ENCODE measurements at places on chromosomes 11 and 22. TPM values are rescaled to one million over a fixed set of nuclear protein-coding genes. Genes with fewer than 3 reads are reported as not detected.

- no peaks in the 10 kb centered on the region for H3K36me3 ChIP-seq
- peak; percentile 87 for DNase-seq
- no peak overlapping the region for H3K27ac ChIP-seq
- H3K27me3 ChIP-seq, result no peaks in the 10 kb centered on the region
- H3K4me3 ChIP-seq, result no peak overlapping the region
Observed at GRCh38 chr22:27134315-27134701, 476.9 kb downstream of the MIAT start.

GRCh38 chr11:44555031-44555800, 10.2 kb upstream of the CD82 start:
- H3K27me3 ChIP-seq, result no peaks in the 10 kb centered on the region
- H3K27ac ChIP-seq, result no peak overlapping the region
- no peak overlapping the region for H3K4me3 ChIP-seq
- no peaks in the 10 kb centered on the region for H3K4me1 ChIP-seq

DNA sequence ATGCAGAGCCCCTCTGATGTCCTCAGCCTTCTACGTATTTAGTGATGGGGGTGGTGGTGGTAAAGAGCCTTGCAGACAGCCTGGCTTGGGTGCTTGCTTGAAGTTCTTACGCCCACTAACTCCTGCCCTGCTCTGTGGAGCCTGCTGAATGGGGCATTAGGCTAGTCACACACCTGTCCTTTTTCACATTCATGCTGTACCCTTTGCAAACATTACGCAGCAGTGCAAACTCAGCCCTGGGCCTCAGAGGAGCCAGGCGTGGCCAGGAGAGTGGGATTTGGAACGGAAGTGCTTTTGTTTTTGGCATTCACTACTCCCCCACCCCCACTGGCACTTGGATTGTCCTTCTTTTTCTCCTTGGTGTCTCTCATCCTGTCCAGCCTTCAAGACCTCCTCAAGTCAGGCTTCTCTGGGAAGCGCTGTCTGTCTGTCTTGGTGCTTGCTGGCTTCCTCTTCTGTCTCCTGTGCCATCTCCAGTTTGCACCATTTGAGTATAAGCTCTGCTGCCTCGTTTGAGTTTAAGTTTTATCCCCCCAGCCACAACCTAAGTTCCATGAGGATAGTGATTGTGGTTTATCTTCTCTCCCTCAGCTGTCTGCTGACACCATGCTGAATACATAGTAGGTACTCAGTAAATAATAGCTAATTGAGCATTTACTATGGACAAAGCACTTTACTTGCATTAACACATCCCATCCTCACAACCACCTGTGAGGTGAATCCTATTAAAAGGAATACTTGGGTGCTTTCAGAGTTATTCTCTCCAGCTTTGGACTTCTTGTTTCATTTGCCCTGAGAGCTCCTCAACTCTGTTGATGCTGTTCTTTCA, 26.7 kb downstream of the ZBTB16 start:
- H3K27ac ChIP-seq, result no peak overlapping the region
- H3K36me3 ChIP-seq, result no peaks in the 10 kb centered on the region
- no peak for DNase-seq
- H3K27me3 ChIP-seq, result no peaks in the 10 kb centered on the region
- H3K4me3 ChIP-seq, result no peak overlapping the region

DNA sequence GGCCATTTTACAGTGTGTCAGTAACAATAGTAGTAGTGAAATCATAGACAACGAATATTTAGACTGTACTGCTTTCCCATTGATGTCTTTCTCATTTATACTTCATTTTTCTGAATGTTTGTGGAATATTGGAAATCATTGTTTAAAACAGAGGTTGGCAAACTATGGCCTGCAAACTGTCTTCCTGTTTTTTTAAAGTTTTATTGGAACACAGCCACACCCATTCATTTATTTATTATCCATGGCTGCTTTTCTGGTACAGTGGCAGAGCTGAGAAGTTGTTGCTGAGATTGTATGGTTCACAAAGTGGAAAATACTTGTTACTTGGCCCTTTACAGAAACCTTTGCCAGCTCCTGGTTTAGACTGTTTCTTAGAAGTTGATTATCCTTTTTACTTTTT, 13.7 kb downstream of the FAR1 start:
- no peak overlapping the region for H3K27ac ChIP-seq
- H3K4me3 ChIP-seq, result no peak overlapping the region
- no peaks in the 10 kb centered on the region for H3K27me3 ChIP-seq
- H3K4me1 ChIP-seq, result peaks cover 7% of the 10 kb centered on the region
- no peak for DNase-seq

GRCh38 chr11:20844630-20845029, 175.2 kb downstream of the NELL1 start:
- DNase-seq, result no peak
- H3K27me3 ChIP-seq, result no peaks in the 10 kb centered on the region
- no peak overlapping the region for H3K27ac ChIP-seq
- no peak overlapping the region for H3K4me3 ChIP-seq

GRCh38 chr22:30813936-30814335, 119.3 kb downstream of the OSBP2 start:
- H3K27me3 ChIP-seq, result peaks cover 7% of the 10 kb centered on the region
- H3K27ac ChIP-seq, result no peak overlapping the region
- no peak overlapping the region for H3K4me3 ChIP-seq
- no peak for DNase-seq
- H3K36me3 ChIP-seq, result no peaks in the 10 kb centered on the region

- H3K4me1 ChIP-seq, result peaks cover 6% of the 10 kb centered on the region
- H3K36me3 ChIP-seq, result peaks cover 29% of the 10 kb centered on the region
- peak overlapping the region; percentile 70 for H3K4me3 ChIP-seq
- no peak for DNase-seq
- no peaks in the 10 kb centered on the region for H3K27me3 ChIP-seq
Observed at GRCh38 chr22:37848587-37849088, 581 bp upstream of the EIF3L start.

- H3K4me1 ChIP-seq, result peaks cover 22% of the 10 kb centered on the region
- peak; percentile 31 for DNase-seq
- no peaks in the 10 kb centered on the region for H3K36me3 ChIP-seq
Observed at GRCh38 chr22:23237201-23237798, 57.0 kb downstream of the BCR start.

GRCh38 chr11:119019996-119020395, 1.4 kb downstream of the TRAPPC4 start:
- peaks cover 42% of the 10 kb centered on the region for H3K36me3 ChIP-seq
- no peak overlapping the region for H3K27ac ChIP-seq
- no peaks in the 10 kb centered on the region for H3K27me3 ChIP-seq
- no peak overlapping the region for H3K4me3 ChIP-seq

- peak overlapping the region; percentile 98 for H3K27ac ChIP-seq
- peak overlapping the region; percentile 93 for H3K4me3 ChIP-seq
- H3K27me3 ChIP-seq, result no peaks in the 10 kb centered on the region
- no peak for DNase-seq
- peaks cover 22% of the 10 kb centered on the region for H3K4me1 ChIP-seq
- H3K36me3 ChIP-seq, result no peaks in the 10 kb centered on the region
Observed at GRCh38 chr22:21569459-21570170, 2.1 kb downstream of the UBE2L3 start.

GRCh38 chr11:129458278-129458677, 82.6 kb downstream of the BARX2 start:
- no peak overlapping the region for H3K4me3 ChIP-seq
- no peak for DNase-seq
- no peaks in the 10 kb centered on the region for H3K36me3 ChIP-seq
- H3K27me3 ChIP-seq, result no peaks in the 10 kb centered on the region
- H3K4me1 ChIP-seq, result no peaks in the 10 kb centered on the region

DNA sequence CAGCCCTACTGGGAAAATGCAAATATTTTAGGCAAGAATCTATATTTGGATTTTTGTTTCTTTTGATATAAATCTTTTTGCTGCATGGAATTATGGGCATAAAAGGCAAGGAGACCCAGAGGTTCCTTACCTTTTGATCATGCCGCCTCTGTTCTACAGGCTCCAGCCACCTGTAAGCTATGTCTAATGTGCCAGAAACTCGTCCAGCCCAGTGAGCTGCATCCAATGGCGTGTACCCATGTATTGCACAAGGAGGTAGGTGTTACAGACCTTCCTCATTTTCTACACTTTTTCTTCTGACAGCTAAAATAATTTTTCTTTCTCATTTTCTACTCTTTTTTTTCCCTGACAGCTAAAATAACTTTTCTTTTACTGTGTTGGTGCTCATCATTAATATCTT, 8.2 kb upstream of the BACE1-AS start:
- no peak overlapping the region for H3K4me3 ChIP-seq
- DNase-seq, result no peak
- peaks cover 38% of the 10 kb centered on the region for H3K36me3 ChIP-seq
- H3K27me3 ChIP-seq, result no peaks in the 10 kb centered on the region

Gene GLYAT
- not detected for total RNA-seq

Gene LYVE1
- not detected for total RNA-seq

Gene CCDC81
- total RNA-seq, result 3.2 TPM

Gene SERHL2
- total RNA-seq, result 3.4 TPM

Gene B3GAT1
- total RNA-seq, result 1.5 TPM

Gene ABCG4
- total RNA-seq, result 3.2 TPM

Gene CYTH4
- not detected for total RNA-seq

All from cardiac muscle cell (in vitro differentiated cells and primary cell).